CD8-positive, alpha-beta memory T cell (primary cell): ENCODE measurements at places on chromosomes 2 and 18. TPM values are rescaled to one million over a fixed set of nuclear protein-coding genes. Genes with fewer than 3 reads are reported as not detected.
A peak's percentile ranks its signal among the peaks of the same experiment; 100 is the strongest.

DNA sequence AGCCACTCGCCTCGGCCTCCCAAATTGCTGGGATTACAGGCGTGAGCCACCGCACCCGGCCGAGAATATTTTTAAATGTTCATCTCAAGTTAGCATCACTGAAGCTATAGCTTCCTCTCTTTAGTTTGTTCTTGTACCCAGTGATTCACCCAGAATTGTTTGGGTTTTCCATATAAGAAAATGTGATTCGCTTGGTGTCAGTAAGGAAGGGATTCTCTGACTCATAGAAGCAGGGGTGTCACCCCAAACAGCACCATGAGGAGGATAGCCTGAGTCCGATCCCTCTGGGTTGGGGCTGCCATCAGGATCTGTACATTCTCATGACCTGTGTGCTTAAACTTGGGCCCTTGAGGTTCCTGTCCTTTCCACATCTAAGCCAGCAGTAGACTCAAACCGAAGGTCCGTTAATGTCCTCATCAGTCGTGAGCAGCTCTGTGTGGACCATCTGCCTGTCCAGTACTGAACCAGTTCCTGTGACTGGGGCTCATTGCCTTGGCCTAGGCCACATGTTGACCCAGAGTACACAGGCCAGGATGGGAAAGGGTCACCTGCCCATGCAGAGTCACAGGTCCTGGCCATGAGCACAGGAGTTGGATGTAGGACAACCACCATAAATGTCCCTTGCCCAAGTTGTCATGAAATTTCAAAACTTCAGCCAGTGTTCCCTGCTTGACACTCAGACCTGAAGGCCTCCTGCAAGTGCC is 311.9 kb downstream of the GBX2 start:
- H3K4me3 ChIP-seq, result no peak overlapping the region
- no peaks in the 10 kb centered on the region for H3K4me1 ChIP-seq
- no peaks in the 10 kb centered on the region for H3K27me3 ChIP-seq
- DNase-seq, result no peak

DNA sequence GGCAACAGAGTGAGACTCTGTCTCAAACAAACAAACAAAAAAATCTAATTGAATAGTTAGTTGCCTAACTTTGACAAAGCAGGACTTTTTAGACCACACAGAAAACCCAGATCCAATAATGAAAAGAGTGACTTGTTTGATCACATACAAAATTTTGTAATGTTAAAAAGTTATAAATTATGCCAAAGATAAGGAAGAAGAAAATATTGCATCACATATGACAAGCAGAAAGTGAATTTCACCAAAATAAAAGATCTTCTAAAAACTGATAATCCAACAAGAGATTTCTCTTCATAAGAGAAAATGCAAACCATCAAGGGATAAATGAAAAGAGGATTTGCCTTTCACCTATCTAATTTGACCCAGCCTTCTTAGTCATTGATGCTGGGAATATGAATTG is 2.8 kb upstream of the RMP24 start:
- no peak for DNase-seq
- H3K27ac ChIP-seq, result no peak overlapping the region
- H3K4me3 ChIP-seq, result peak overlapping the region; percentile 43
- no peaks in the 10 kb centered on the region for H3K36me3 ChIP-seq
- H3K4me1 ChIP-seq, result peaks cover 44% of the 10 kb centered on the region
- no peaks in the 10 kb centered on the region for H3K27me3 ChIP-seq

DNA sequence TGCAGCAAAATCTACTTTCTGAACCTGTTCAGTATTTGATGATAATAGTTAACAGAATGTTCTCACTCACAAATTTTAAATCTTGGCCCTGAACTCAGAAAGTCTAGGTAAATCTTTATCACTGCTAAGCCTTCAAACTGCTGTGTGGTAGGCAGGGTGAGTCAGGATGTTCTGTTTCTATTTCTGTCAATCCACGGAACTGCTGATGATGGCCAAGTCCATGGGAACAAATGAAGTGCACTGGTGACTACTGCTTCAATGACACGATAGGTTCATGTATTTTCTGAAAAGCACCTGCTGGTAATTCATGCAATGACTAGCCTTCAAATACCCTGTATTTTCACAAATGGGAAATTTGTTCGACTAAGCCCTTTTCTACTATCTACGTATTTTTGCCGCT is 14.2 kb downstream of the NIFK start:
- no peaks in the 10 kb centered on the region for H3K36me3 ChIP-seq
- H3K4me1 ChIP-seq, result peaks cover 3% of the 10 kb centered on the region
- DNase-seq, result no peak
- no peak overlapping the region for H3K27ac ChIP-seq
- H3K4me3 ChIP-seq, result no peak overlapping the region
- H3K27me3 ChIP-seq, result no peaks in the 10 kb centered on the region

GRCh38 chr18:37414816-37415215 is 150.8 kb downstream of the CELF4 start:
- H3K4me3 ChIP-seq, result no peak overlapping the region
- H3K36me3 ChIP-seq, result no peaks in the 10 kb centered on the region
- no peak overlapping the region for H3K27ac ChIP-seq
- no peaks in the 10 kb centered on the region for H3K4me1 ChIP-seq

DNA sequence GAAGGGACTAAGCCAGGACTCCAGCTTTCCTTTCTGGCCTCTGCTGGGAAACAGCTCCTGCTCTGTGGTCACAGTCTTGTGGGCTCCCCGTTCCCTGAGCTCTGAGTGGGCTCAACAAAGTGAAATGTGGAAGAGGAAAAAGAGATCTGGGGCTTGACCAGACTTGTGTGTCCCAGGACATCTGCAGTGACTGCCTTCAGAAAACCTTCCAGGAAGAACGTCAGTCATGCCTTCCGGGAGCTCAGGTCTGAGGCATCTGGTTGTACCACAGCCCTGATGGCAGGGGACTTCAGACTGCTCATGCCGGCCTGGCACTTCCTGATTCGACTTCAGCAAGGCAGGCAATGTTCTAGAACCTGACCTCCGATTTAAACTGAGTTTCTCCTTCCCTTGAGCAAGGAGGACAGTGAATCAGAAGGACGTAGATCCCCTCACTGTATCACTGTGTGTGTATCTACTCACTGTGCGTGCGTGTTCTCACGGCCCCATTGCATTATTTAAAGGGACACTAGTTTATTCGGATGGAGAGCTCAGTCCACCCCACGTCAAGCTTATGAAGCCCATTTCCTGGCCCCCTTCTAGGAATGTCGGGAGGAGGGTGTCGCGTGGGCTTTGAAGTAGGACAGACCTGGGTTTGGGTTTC is 548 bp upstream of the FBLN7 start:
- H3K27me3 ChIP-seq, result peaks cover 4% of the 10 kb centered on the region
- H3K27ac ChIP-seq, result no peak overlapping the region
- H3K36me3 ChIP-seq, result no peaks in the 10 kb centered on the region
- DNase-seq, result no peak

- H3K4me1 ChIP-seq, result no peaks in the 10 kb centered on the region
- H3K36me3 ChIP-seq, result no peaks in the 10 kb centered on the region
- DNase-seq, result no peak
- H3K4me3 ChIP-seq, result no peak overlapping the region
- no peaks in the 10 kb centered on the region for H3K27me3 ChIP-seq
These were observed 28.6 kb upstream of the VWA3B start for GRCh38 chr2:98058191-98058975.

DNA sequence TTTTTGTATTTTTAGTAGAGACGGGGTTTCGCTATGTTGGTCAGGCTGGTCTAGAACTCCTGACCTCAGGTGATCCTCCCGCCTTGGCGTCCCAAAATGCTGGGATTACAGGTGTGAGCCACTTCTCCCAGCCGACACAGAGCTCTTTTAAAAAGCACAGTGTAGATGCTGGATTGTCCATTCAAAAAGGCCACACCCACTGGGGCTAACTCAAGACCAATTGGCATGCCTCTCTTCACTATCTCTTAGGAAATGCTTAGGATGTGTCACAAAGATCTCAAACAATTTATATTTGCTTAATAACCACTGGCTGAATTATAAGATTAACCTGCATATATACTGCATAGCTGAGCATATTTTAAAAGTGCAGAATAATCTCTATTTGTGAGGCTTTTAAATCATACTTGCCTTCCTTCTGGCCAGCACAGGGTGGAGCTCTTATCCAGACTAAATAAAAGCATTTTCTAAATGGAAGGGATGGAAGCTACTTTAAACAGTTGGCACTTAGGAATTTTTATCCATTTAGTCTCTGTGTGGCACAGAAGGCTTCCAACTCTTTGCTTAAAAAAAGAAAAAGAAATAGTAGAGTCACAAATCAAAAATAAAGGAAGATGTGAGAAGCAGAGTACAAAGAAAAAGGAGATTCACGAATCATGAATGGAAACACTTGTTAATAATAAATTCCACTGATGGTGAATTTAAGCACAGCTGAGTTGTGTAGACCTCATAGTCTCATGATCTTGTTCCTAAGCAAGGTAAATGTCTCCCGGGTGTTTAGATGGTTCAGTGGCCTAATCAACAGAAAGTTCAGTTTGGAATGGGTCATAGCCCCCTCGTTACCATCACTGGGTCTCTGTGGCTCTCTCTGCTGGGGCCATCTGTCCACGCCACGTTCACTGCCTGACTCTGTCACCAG is 22.4 kb downstream of the CRYGD start:
- H3K27ac ChIP-seq, result no peak overlapping the region
- no peaks in the 10 kb centered on the region for H3K4me1 ChIP-seq
- no peaks in the 10 kb centered on the region for H3K27me3 ChIP-seq
- no peak for DNase-seq
- no peaks in the 10 kb centered on the region for H3K36me3 ChIP-seq
- H3K4me3 ChIP-seq, result no peak overlapping the region

GRCh38 chr18:56067969-56068671 is 480.1 kb upstream of the TCF4 start:
- no peaks in the 10 kb centered on the region for H3K36me3 ChIP-seq
- no peak overlapping the region for H3K4me3 ChIP-seq
- no peak for DNase-seq
- no peaks in the 10 kb centered on the region for H3K27me3 ChIP-seq
- no peaks in the 10 kb centered on the region for H3K4me1 ChIP-seq

- H3K4me1 ChIP-seq, result no peaks in the 10 kb centered on the region
- no peak overlapping the region for H3K27ac ChIP-seq
- no peak for DNase-seq
- no peaks in the 10 kb centered on the region for H3K36me3 ChIP-seq
- no peak overlapping the region for H3K4me3 ChIP-seq
These were observed 61.4 kb downstream of the MTCL1 start for GRCh38 chr18:8766559-8767293.

- DNase-seq, result no peak
- H3K4me1 ChIP-seq, result no peaks in the 10 kb centered on the region
- no peak overlapping the region for H3K4me3 ChIP-seq
- no peaks in the 10 kb centered on the region for H3K36me3 ChIP-seq
These were observed 140.3 kb upstream of the RAB12 start for GRCh38 chr18:8468921-8469335.

GRCh38 chr2:175017618-175018414 is 12.6 kb upstream of the CHN1 start:
- no peaks in the 10 kb centered on the region for H3K36me3 ChIP-seq
- no peak overlapping the region for H3K4me3 ChIP-seq
- H3K4me1 ChIP-seq, result no peaks in the 10 kb centered on the region
- H3K27me3 ChIP-seq, result no peaks in the 10 kb centered on the region

- no peaks in the 10 kb centered on the region for H3K27me3 ChIP-seq
- H3K27ac ChIP-seq, result no peak overlapping the region
- no peaks in the 10 kb centered on the region for H3K36me3 ChIP-seq
- peaks cover 77% of the 10 kb centered on the region for H3K4me1 ChIP-seq
- DNase-seq, result no peak
These were observed 11.0 kb downstream of the ITGA4 start for GRCh38 chr2:181467966-181468707.

- no peaks in the 10 kb centered on the region for H3K27me3 ChIP-seq
- peaks cover 13% of the 10 kb centered on the region for H3K4me1 ChIP-seq
- no peak overlapping the region for H3K4me3 ChIP-seq
- H3K27ac ChIP-seq, result no peak overlapping the region
- no peaks in the 10 kb centered on the region for H3K36me3 ChIP-seq
These were observed 2.1 kb upstream of the DNAJC27 start for GRCh38 chr2:24973812-24974211.

GRCh38 chr2:146370826-146371225 is 1474.0 kb upstream of the ACVR2A start:
- no peak for DNase-seq
- H3K36me3 ChIP-seq, result no peaks in the 10 kb centered on the region
- no peak overlapping the region for H3K27ac ChIP-seq
- H3K4me1 ChIP-seq, result no peaks in the 10 kb centered on the region
- H3K27me3 ChIP-seq, result no peaks in the 10 kb centered on the region
- no peak overlapping the region for H3K4me3 ChIP-seq

GRCh38 chr2:191010887-191011885 is 2.8 kb downstream of the STAT1 start:
- peak overlapping the region; percentile 90 for H3K4me3 ChIP-seq
- peaks cover 31% of the 10 kb centered on the region for H3K36me3 ChIP-seq
- H3K27ac ChIP-seq, result no peak overlapping the region
- H3K27me3 ChIP-seq, result no peaks in the 10 kb centered on the region

DNA sequence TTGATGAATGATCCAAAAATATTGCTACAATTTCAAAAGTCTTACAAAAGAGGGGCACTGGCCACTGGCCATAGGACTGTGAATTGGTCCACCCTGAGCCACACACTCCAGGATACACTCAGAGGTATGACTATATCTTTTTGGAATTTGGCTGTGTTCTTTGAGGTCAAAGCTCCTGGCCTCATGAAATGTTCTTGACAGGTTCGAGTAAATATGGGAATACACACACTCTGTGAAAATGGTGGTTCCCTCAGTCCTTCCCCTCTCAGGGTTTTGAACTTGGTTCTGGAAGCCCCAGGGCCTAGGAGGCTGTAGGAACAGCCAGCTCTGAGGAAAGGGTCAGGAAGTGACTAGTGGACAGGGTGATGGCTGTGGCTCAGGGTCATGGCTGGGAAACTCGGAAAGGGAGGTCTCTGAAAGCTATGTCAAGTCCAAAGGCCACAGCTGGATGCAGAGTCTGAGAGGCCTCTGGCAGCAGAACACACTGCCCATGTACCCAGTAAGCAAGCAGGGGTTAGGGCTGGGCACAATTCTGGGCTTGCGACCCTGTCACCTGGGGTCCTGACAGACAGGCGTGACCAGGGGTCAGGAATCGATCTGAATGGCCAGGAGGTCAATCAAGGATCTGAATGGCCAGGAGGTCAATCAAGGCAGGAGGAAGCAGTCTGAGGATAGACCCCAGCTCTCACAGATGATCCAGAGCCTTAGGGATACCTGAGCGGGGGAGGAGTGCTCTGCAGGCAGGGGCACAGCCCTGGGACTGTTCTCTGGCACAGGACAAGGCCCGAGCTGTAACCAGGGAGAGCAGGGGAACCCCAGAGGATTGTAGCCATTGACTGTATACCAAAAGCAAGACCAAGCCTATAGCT is 223.4 kb upstream of the SMAD2 start:
- DNase-seq, result no peak
- H3K27ac ChIP-seq, result no peak overlapping the region
- H3K27me3 ChIP-seq, result no peaks in the 10 kb centered on the region
- H3K4me1 ChIP-seq, result no peaks in the 10 kb centered on the region

- H3K27me3 ChIP-seq, result no peaks in the 10 kb centered on the region
- H3K4me1 ChIP-seq, result no peaks in the 10 kb centered on the region
- no peak overlapping the region for H3K4me3 ChIP-seq
- DNase-seq, result no peak
These were observed 1791.6 kb downstream of the SUCLG1 start for GRCh38 chr2:82667491-82667890.

Gene HOXD4
- polyA plus RNA-seq, result not detected

Gene BMP10
- polyA plus RNA-seq, result not detected

Gene AQP12B
- not detected for polyA plus RNA-seq

Gene PDE6D
- 62.8 TPM for polyA plus RNA-seq

Gene SESTD1
- 2.2 TPM for polyA plus RNA-seq

Gene UGT1A5
- polyA plus RNA-seq, result not detected

Gene SEMA4C
- polyA plus RNA-seq, result 7.1 TPM

Gene DOK6
- polyA plus RNA-seq, result 0.13 TPM

Gene UPP2
- polyA plus RNA-seq, result not detected

Gene SNTG2
- 0.30 TPM for polyA plus RNA-seq

Gene CD8B2
- polyA plus RNA-seq, result 10.2 TPM

Gene TUBA3E
- not detected for polyA plus RNA-seq

Gene KIF5C
- polyA plus RNA-seq, result 3.4 TPM
